ENCODE measurements at places on chromosomes 16 and 17.

DNA sequence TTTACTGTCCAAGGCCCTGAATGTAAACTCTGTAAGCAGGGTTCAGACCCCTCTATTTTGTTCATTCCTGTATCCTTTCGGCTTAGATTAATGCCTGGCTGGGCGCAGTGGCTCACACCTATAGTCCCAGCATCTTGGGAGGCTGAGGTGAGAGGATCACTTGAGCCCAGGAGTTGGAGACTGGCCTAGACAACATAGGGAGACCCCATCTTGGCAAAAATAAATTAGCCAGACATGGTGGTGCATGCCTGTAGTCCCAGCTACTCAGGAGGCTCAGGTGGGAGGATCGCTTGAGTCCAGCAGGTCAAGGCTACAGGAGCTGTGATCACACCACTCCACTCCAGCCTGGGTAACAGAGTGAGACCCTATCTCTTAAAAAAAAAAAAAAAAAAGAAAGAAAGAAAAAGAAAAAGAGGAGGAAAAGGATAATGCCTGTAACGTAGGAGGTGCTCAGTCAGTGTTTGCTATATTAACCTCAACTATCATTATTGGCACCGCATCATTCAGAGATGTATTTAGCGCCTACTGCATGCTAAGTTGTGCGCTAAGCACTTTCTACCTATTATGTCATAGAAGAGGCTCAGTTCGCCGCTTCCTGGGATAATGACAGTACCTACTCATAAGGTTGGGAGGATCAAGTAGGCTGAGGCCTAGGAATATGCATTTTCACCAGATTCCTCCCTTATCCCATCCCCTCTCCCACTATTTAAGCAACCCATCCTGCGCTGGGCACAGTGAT lies 5.0 kb downstream of the SOCS1 start:
- no peak for DNase-seq

DNA sequence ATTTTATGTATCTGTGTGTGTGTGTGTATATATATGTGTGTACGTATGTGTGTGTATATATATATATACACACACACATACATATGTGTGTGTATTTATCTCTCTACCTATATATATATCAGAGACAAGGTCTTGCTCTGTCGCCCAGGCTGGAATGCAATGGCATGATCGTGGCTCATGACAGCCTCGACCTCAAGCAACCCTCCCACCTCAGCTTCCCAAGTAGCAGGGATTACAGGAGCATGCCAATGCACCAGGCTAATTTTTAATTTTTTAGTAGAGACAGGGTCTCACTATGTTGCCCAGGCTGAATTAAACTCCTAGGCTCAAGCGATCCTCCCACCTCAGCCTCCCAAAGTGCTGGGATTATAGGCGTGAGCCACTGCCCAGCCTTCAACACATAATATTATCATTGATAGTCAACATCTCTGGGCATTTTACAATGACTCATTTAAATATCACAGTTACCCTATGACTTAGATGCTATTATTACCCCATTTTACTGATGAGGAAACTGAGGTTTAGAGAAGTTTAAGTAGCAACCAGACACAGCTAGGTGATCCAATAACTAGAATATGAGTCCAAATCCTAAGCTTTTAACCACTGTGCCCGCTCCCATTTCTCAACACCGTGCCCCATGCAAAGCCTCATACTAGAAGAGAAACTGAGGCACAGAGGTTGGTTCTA lies 24.3 kb downstream of the G6PC3 start:
- DNase-seq = no peak

DNA sequence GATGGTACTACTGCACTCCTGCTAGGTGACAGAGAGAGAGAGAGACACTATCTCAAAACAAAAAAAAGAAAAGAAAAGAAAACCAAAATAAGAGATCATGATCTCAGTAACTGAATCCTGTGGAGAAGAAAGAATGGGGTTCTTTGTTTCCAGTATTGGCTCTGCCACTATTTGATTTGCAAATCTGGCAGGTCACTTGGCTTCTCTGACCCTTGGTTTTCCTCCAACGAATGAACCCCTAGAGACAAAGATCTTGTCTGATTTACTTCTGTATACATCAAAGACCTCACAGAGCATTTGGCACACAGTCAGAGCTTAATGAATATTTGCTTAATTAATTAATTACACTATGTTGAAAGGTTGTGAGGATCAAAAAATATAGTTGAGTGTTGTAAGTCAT lies 47.9 kb upstream of the NLK start:
- DNase-seq = no peak

- no peak for DNase-seq
These were observed 31.7 kb upstream of the ZC3H18 start for GRCh38 chr16:88538366-88539060.

GRCh38 chr16:66948134-66948836 lies 12.8 kb upstream of the CES3 start:
- peak; percentile 73 for DNase-seq

- no peak for DNase-seq
These were observed 42.0 kb downstream of the CMIP start for GRCh38 chr16:81486540-81487061.

- DNase-seq = peak; percentile 83
These were observed 13.9 kb upstream of the PMP22 start for GRCh38 chr17:15278924-15279477.

GRCh38 chr16:48523415-48524204 lies 86.4 kb downstream of the N4BP1 start:
- no peak for DNase-seq

- DNase-seq = no peak
These were observed 115.6 kb upstream of the HSBP1 start for GRCh38 chr16:83692224-83692623.

DNA sequence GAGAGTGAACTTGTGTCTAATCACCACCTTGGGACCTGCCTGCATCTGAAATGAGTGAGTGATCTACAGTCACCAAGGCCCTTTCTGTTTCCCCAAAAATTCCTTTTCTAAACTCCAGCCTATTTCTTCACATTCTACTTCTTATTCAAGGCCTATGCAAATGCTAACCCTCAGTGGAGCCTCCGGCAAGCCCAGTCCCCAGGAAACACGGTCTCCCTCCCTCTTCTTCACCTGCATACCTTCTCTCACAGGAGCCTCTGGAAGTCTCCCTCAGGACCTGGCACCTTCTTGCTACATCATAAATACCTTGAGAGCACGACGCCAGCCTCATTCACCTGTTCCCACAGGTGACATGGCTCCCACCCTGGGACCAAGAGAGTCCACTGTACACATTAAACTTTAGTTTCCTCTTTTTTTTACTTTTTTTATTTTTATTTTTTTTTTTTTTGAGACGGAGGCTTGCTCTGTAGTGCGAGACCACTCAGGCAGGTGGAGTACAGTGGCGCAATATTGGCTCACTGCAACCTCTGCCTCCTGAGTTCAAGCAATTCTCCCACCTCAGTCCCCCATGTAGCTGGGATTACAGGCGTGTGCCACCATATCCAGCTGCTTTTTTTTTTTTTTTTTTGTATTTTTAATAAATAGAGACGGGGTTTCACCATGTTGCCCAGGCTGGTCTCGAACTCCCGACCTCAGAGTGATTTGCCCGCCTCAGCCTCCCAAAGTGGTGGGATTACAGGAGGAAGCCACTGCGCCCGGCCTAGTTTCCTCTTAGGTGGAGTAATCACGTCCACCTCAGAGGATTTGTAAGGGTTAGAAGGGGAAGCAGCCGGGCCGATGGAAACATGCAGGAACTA lies 97.3 kb downstream of the ANKRD11 start:
- no peak for DNase-seq

GRCh38 chr16:86374603-86375130 lies 135.7 kb upstream of the FOXF1 start:
- no peak for DNase-seq

- DNase-seq = no peak
These were observed 29.8 kb downstream of the STAT3 start for GRCh38 chr17:42358434-42358833.

DNA sequence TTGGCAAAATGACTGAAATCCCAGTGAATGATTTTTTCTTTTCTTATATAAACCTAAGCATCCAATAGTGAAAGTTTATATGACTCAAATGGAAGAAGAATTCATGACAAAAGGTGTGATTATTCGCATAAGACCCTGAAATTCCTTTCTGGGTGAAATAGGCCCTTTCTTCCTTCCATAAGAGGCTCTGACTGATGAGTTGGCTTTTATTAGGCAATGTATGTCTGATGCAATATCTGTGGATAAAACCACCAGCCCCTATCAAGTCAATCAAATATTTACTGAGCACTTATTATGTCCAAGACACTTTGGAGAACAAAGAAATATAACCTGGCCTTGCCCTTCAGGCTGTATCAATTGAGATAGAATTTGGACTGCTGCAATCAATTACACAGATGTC lies 316.6 kb downstream of the CDH13 start:
- no peak for DNase-seq

- DNase-seq = no peak
These were observed 23.5 kb downstream of the MYO19 start for GRCh38 chr17:36511216-36511615.

- DNase-seq = no peak
These were observed 4.9 kb downstream of the CSF3 start for GRCh38 chr17:40020146-40020545.

GRCh38 chr16:86975445-86975844 lies 341.7 kb downstream of the C16orf95 start:
- peak; percentile 22 for DNase-seq

DNA sequence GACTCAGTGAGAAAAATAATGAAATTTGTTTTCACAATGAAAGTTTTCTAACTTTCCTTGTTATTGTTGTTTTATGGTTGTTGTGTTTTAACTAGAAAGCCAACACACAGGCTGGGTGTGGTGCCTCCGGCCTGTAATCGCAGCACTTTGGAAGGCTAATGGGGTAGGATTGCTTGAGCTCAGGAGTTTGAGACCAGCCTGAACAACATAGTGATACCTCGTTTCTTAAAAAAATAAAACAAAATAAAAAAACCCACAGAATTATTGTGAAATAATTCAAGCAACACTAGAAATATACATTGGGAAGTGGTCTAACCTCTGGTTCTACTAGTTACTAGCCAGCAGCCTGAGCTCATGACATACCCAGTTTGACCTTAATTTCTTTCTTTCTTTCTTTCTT lies 630 bp downstream of the MILR1 start:
- no peak for DNase-seq

GRCh38 chr17:58384897-58385296 lies 32.4 kb downstream of the RNF43 start:
- DNase-seq = no peak

DNA sequence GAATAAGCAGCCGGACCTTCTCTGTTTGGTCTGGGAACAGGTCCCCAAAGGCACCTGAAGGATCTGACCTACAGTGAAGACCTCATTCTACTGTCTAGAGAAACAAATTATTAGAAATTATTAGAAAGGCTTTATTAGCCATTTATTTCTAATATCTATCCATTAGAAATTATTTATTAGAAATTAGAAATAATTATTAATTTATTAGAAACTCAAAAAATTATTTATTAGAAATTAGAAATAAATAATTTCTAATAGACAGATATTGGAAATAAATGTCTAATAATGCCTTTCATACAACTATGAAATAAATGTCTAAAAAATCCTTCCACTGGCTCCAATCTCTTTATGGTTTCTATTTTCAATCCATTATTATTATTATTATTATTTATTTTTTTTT lies 285.7 kb upstream of the ERCC4 start:
- DNase-seq = no peak

DNA sequence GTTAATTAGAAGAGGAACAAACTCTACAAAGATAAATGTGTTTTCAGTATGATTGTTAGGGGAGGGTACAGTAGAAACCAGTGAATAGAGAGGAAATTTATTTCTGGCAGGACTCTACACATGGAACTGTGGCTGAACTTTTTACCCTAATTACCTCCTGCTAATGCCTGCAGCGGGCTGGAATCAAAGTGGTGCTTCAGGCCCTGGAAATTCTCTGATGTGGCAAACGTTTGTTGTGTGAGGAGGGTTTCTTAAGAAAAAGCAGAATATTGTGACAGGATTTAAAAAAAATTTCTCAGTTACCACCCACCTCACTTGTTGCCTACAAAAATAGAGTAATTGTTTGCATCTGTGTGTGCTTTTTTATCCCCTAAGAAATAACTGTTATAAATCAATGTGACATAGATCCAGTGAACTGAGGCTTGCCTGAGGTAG lies 154.5 kb downstream of the BCAS3 start:
- no peak for DNase-seq

DNA sequence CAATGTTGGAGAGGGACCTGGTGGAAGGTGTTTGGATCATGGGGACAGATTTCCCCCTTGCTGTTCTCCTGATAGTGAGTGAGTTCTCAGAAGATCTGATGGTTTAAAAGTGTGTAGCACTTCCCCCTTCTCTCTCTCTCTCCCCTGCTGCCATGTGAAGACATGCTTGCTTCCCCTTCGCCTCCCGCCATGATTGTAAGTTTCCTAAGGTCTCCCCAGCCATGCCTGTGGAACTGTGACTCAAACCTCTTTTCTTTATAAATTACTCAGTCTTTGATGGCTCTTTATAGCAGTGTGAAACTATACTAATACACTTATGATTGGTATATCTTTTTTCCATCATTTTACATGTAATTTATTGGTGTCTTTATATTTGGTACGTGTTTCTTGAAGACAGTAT lies 13.4 kb downstream of the ADGRG5 start:
- DNase-seq = no peak

- DNase-seq = no peak
These were observed 68.6 kb downstream of the CCDC182 start for GRCh38 chr17:57676543-57676942.

DNA sequence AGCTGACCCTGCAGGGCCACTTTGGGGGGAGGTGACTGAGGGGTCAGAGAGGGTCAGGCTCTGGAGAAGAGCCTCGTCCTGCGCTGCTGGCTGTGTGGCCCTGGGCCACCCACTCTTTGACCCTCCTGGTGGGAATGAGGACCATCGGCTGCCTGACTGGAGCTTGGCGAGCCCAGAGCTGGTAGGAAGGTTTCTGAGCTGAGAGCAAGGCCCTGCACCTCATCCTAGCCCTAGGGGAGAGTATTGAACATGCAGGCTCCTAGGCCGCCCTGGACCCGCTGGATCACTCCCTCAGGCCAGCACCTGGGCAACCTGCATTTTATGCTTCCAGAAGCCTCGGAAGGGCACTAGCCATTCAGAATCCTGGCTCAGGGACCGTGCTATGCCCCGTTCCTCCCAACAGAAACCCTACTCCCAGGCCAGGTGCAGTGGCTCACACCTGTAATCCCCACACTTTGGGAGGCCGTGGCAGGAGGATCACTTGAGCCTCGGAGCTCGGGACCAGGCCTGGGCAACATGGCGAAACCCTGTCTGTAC lies 14.5 kb downstream of the MAP2K3 start:
- no peak for DNase-seq

- no peak for DNase-seq
These were observed 201.2 kb upstream of the CACNG3 start for GRCh38 chr16:24054741-24055491.

DNA sequence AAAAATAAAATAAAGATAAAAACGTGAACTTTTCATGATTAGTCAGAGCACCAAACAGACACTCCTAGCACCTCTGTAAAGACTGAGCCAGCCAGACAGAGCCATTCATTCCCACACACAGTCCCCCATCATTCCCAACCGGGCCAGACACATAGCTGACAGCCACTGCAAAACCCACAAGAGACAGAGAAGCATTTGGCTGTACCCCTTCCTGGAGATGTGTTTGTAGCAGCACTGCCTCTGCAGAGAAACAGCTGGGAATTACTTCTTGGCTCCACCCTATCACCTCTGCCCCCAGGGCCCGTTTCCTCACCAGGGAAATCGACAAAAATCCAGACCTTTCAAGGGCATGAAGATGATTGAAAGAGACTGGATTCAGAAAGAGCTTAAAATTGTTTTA lies 46.4 kb downstream of the MYH11 start:
- DNase-seq = no peak
